Esophagus squamous epithelium (tissue), 5 donors: ENCODE measurements at places on chromosomes 6 and 20. TPM values are rescaled to one million over a fixed set of nuclear protein-coding genes. Genes with fewer than 3 reads are reported as not detected.

DNA sequence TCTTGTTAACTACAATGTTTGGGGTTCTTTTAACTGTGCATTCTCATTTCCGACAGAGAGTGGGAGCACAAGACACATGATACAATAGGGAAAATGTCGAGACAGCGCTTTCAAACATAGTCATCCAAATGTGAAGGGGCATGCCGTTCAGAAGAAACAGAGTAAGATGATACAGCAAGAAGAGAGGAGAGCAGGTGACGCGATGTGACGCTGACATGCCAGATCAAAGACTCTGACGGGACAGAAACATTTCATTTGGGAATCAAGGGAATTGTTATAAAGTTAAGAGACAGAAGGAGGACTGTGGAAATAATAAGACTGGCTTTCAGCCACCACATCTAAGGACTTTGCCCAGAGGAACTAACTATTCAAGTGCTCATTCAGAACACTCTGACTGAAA is 117.4 kb downstream of the FAXC start:
- no peaks in the 10 kb centered on the region for H3K36me3 ChIP-seq
- no peak for DNase-seq
- no peaks in the 10 kb centered on the region for H3K4me1 ChIP-seq
- no peak overlapping the region for H3K27ac ChIP-seq
- H3K4me3 ChIP-seq: no peak overlapping the region

DNA sequence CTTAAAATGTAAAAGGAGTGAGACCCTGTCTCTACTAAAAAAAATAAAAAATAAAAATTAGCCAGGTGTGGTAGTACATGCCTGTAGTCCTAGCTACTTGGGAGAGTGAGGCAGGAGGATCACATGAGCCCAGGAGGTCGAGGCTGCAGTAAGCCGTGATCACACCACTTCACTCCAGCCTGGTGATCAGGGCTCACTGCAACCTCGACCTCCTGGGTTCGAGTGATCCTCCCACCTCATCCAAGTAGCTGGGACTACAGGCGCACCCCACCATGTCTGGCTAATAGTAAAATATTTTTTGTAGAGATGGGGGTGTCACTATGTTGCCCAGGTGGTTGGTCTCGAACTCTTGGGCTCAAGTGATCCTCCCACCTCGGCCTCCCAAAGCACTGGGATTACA is 8.1 kb upstream of the FOXS1 start:
- peaks cover 3% of the 10 kb centered on the region for H3K4me1 ChIP-seq
- no peak overlapping the region for H3K4me3 ChIP-seq
- no peak for DNase-seq
- no peak overlapping the region for H3K27ac ChIP-seq
- H3K27me3 ChIP-seq: no peaks in the 10 kb centered on the region

PHACTR3 gene
- total RNA-seq: 0.18 TPM

- no peaks in the 10 kb centered on the region for H3K4me1 ChIP-seq
- H3K27me3 ChIP-seq: peaks cover 2% of the 10 kb centered on the region
- no peak overlapping the region for H3K27ac ChIP-seq
- no peak overlapping the region for H3K4me3 ChIP-seq
Observed at GRCh38 chr20:31987744-31988143, 19.8 kb downstream of the XKR7 start.

- H3K27me3 ChIP-seq: no peaks in the 10 kb centered on the region
- H3K4me3 ChIP-seq: no peak overlapping the region
- no peaks in the 10 kb centered on the region for H3K36me3 ChIP-seq
- no peak overlapping the region for H3K27ac ChIP-seq
Observed at GRCh38 chr6:168212362-168212761, 107.2 kb downstream of the DACT2 start.

RGL2 gene
- total RNA-seq: 60.1 TPM
